ENCODE measurements at places on chromosomes 5 and 9. TPM values are rescaled to one million over a fixed set of nuclear protein-coding genes. Genes with fewer than 3 reads are reported as not detected.
A peak's percentile ranks its signal among the peaks of the same experiment; 100 is the strongest.

Gene SV2C
- 1.7 TPM for total RNA-seq

Gene IGFBPL1
- 67.1 TPM for total RNA-seq

Gene DDX4
- total RNA-seq: not detected

Gene SLC1A1
- 54.7 TPM for total RNA-seq

Gene CNTNAP3
- 120 TPM for total RNA-seq

Gene ATG12
- 96.4 TPM for total RNA-seq

Gene ASTN2
- 9.7 TPM for total RNA-seq

Gene TMEM250
- total RNA-seq: 26.4 TPM

Gene FOXD4L6
- total RNA-seq: 0.31 TPM

Gene PCDHGA6
- 12.3 TPM for total RNA-seq

DNA sequence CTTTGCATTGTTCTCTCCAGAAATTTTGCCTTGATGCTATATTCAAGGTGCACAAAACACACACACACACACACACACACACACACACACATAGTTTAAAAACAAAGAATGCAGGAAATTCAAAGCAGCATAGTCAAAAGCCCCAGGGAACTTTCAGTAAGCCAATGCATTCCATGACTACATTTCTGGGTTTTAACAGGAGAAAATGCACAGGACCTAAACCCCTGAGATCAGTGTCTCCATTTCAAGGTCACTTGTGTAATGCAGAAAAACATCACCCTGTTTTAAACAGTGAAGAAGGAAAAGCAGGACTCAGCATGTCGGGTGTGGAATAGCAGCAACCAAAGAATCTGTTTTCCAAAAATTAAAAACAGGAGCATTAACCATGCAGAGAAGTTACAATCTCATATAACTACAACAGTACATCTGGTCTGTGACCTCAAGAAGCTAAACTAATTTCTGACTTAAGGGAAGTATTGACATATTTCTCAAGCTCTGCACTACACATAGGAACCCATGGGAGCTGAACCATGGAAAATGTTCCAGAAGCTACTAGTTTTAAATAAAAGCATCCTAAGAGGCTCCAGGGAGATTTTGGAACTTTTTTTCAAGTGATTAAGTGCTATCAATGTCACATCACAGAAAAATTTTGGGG is 296.7 kb downstream of the HINT1 start:
- no peak for DNase-seq

DNA sequence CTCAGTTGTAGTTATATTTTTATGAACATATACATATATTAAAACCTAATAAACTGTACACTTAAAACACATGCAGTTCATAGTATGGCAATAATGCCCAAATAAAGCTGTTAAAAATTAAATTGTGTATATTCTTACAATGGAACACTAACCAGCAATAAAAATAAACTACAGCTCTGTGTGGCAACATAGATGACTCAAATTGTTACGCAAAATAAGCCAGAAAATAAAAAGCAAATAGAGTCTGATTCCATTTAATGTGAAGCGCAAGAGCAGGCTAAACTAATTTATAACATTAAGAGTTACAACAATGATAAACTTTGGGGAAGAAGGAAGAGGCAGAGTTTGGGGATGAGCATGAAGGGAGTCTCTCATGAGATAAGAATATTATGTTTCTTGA is 597.3 kb downstream of the TLE1 start:
- DNase-seq: no peak

- DNase-seq: no peak
Observed at GRCh38 chr5:171367424-171368370, 20.0 kb upstream of the NPM1 start.

GRCh38 chr9:20085842-20086241 is 297.0 kb upstream of the SLC24A2 start:
- no peak for DNase-seq

- DNase-seq: no peak
Observed at GRCh38 chr5:84381502-84382362, 2.9 kb downstream of the EDIL3 start.

DNA sequence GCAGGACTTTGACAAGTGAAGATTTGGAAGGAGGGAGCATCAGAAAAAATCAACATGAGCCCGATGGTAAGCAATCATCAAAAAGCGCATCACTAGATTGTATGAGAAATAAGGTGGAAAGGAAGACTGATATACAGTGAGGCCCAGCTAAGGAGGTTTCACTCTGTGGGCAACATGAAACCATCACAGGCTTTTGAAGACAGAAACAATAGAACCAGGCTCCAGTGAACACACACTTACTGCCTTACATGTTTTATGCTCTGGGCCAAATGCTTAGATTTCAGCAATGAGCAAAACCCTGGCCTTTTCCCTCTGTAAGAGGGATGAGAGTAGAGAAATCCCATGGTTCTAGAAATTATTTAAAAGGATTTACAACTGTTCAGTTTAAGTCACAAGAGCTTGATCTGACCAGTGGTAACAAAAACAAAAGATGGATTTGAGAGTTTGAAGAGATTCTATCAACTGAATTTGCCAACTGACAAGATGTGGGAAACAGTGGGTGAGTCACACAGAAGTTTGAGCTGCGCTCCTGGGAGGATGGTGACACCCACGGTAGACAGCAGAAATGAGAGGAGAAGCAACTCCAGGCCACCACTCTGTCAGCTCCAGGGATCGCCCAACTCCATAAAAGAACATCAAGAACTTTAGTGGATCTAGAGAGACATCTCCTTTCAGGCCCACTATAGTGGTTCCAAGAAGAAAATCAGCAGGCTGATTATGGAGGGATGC is 261.8 kb downstream of the MCTP1 start:
- DNase-seq: peak; percentile 15

DNA sequence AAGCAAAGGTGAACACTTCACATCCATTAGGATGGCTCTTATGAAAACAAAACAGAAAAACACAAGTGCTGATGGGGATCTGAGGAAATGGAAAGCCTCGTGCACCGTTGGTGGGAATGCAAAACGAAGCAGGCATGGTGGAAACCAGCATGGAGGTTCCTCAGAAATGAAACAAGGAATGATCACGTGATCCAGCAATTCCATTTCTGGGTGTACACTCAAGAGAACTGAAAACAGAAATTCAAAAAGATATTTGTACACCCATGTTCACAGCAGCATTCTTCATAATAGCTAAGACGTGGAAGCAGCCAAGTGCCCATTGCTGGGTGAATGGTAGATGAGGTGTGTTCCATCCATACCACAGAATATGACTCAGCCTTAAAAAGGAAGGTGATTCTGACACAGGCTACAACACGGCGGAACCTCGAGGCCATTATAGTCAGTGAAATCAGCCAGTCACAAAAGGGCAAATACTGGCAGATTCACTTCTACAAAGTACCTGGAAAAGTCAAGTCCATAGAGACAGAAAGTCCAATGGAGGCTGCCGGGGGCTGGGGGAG is 87.2 kb upstream of the RAPGEF1 start:
- DNase-seq: no peak

DNA sequence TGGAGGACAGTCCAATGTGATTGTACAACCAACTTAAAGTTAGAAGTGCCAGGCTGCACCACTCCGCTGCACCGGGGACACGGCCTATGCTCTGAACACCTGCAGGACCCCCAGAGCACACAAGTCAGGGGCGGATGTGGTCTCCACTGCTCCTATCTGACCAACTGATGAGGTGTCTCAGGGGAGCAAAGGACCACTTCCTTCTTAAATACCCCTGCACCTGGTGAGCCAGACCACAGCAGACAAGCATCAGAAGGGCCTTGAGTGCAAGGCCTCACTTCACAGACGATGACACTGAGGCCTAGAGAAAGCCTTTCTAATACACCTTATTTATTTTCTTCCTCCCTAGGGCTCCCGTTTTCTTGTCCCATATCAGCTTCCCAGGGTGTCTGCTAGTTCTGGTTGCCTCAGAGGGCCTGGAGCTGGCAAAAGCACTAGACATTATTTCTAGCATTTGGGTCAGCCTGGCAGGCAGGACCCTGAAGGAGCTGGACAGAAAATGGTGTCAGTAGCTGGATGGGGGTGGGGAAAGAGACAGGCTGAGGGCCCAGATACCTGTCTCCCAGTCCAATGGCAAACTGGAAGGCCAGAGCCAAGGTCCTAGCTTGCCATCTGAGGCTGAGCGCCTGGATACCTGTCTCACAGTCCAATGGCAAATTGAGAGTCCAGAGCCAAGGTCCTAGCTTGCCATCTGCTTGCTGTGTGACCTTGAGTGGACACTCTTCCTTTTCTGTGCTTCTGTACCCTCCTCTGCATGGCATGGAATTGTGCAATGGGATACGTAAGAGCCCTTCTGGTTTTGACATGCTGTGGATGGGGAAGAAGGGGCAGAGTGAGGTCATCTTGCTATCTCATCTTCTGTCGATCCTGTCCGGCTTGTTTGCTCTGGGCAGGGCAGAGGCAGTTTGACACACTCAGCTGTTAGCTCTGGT is 9.0 kb downstream of the CCDC69 start:
- DNase-seq: no peak

DNA sequence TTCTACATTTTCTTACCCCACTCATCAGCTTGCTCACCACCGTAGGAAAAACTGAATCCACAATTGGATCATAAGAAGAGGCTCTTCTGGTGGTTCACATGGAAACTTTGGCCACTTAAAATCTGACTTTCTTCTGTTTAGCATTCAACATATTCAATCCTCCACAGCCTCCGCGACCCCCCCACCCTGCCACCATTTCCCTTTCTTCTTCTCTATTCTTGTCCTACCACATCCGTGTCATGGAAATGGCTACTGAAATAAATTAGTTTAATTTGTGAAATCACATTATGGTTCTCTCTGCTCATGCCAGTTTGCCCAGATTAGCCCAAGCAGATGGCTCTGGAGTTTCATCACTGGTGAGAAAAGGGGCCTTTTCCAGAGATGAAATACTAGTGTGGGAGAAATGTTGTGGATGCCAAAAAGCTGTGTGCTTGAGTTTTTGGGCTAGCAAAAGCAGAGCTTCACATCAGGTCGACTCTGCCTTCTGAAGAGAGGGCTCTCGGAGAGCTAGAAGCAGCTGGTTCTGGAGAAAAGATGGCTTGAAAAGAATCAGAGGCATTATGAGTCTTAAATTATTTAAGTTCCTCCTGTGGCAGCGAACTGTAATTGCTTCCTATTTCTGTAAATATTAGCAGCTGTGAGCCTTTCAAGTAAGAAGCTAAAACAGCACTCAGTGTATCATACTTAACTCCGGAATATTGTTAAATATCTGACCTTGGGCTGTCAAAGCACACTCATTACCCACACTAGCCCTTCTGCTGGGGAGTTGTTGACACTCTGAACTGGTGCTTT is 107.1 kb downstream of the MAT2B start:
- DNase-seq: peak; percentile 49

GRCh38 chr5:178304016-178304415 is 71.4 kb upstream of the PHYKPL start:
- DNase-seq: no peak

DNA sequence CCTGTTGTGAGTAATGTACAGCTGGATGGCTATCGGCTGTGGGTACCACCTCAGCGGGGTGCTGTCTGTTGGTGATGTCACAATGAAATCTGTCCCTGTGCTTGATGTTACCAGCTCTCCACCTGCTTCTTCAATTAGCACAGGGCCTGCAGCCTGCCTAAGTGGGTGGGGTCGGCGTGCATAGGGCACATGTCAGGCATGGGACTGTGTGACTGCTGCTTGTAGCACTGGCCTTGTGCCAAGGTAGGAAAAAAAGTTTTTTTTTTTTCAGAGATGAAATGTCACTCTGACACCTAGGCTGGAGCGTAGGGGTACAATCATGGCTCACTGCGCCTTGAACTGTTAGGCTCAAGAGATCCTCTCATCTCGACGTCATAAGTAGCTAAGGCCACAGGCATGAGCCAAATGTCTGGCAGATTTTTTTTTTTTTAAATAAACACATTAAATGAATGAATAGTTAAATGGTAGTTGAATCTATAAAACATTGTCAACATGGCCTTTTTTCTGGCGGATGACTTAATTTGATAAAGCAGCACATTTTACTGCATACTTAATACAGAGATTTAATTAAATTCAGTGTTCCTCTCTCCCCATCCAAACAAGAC is 222.5 kb downstream of the NXNL2 start:
- no peak for DNase-seq

DNA sequence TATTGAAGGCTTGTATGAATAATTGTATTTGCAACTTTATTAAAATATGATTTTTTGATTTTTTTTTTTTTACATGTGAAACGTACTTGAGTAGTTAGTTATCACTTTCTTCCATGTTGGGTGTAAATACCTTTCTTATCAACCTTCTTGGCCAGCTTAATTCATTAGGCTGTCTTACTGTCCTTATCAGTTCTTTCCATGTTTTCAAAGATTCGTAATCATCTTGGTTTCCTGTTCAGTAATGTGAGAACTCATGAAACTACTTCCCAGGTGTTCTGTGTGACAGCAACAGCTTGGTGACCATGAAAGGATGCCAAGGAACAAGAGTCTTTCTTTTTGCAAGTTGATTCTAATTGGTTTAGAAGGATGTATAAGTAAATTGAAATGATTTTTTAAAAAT is 100.0 kb downstream of the ADGRV1 start:
- no peak for DNase-seq

DNA sequence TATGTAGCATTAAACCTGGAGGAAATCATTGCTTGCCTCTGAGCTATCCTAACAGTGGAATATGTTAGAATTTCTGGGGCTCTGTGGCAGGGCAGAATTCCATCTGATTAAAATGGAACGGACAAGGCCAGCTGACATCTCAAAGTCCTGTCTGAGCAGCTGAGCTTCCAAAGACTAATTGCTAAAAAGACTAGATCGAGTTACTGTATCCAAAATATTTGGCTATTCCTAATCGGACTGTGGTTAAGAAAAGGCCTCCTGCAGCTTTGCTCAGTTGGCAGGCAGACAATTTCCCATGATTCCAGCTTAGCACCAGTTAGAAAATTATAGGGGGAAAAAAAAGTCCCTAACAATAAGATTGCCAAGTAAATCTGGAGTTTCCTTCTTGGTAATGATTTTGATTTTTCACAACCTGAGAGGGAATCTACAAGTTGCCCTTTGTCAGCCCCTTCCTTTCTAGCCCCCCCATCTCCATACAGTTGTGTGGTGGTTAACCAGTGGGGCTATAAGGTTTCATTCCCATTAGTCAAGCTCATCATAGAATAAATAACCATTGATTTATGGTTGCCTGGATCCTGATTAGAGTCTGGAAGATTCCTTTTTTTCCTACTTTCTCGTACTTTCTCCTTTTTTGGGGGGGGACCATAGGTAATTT is 26.4 kb downstream of the PTGR1 start:
- no peak for DNase-seq

GRCh38 chr5:22431840-22432239 is 421.3 kb downstream of the CDH12 start:
- no peak for DNase-seq

DNA sequence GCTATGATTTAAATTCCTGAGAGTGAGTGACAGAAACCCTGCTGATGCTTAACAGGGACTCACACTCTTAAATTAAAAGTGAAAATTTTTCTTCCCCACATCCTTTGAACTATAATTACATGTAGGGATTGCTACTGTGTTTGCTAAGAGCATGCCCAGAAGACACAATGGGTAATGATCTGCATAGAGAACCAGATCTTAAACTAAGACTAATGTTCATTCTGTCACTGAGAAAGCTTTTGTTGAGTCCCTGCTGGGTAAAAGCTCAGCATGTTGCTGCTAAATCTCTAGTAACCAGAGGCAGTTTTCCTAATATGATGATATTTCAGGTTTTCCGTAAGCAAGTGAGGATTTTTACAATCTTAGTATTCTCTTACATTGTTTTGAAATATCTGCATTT is 424.8 kb upstream of the SMC2 start:
- no peak for DNase-seq

GRCh38 chr5:159826351-159827214 is 89.7 kb upstream of the ADRA1B start:
- no peak for DNase-seq
